ENCODE measurements at places on chromosomes 16 and 17.

- no peak for DNase-seq
Observed at GRCh38 chr16:52408191-52408845, 138.6 kb downstream of the TOX3 start.

- no peak for DNase-seq
Observed at GRCh38 chr17:75913537-75914210, 9.0 kb upstream of the MRPL38 start.

DNA sequence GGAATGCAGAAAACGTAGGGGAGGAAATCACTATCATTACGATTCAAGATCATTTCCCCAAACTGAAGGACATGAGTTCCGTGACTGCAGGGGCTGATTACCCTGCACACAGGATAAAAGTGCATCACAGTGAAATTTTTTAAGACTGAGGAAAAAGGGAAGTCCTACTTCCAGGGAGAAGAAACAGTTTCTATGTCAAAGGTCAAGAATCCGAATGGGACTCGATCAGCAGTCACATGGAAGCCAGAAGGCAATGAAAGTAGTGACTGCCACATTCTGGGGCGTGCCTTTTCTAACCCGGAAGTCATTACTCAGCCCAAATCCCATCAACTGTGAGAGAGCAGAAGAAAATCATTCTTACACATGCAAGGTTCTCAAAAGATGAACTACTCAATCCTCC, 12.1 kb downstream of the ZZEF1 start:
- no peak for DNase-seq

DNA sequence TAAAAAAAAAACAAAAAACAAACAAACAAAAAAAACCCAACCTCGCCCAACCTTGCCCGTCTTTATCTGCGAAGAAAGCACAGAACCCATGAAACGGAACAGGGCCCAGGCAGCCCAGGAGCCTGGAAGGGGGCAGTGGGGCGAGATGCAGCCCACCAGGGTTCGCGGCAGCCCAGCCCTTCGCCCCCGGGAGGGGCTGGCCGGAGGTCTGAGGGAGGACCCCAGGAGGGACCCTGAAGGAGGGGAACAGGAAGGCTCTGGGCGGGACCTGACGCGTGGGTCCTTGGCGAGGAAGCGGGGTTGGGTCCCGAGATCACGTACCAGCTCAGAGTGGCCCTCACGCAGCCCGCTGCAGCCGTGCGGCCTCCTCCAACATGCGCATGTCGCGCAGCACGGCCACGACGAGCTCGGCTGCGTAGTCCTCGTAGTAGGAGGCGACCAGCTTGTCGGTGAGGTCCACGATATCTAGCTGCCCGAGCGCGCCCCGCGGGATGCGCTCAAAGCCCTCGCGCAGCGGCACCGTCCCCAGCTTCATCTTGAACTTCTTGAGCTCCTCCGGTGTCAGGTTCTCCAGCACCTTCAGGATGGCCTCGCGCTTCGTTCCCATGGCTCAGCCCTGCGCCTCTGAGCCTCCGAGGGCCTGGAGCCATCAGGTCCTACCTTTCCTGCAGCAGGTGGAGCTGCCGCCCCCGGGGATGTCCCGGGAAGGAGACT, at the start of gene PYDC1:
PYDC1 (minus strand) TSS at position 714 of the 714 bp plus-strand sequence; CDS start at position 607, 107 bp downstream.
- DNase-seq, result no peak

- DNase-seq, result no peak
Observed at GRCh38 chr16:66703406-66704215, 7.1 kb upstream of the CMTM4 start.

- no peak for DNase-seq
Observed at GRCh38 chr17:74678541-74678940, 34.2 kb downstream of the CD300LF start.

- no peak for DNase-seq
Observed at GRCh38 chr16:86391486-86391885, 118.8 kb upstream of the FOXF1 start.

DNA sequence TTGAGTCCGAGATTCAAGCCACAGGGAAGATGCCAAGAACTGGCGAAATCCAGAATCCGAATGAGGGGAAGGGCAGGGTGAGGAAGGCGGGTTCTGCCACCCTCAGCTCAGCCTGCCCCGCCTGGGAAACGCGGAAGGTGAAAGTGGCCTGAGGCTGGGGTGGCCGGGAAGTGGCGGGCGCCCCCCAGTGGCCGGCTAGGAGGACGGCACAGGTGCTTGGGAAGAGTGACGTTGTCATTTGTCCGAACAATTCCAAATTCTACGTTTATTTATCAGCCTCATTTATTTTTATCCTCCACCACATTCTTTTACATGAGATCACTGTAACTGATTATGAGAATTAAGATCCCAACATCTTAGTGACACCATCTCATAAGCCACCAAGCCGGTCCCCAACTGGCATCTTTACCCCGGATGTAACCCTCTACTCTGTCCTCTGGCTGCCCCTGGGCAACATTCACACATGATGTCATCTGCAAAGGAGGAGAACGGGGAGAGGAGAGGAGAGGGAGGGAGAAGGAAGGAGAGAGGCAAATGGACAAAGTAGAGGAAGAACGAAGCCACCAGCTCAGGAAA, 21.3 kb downstream of the SRCIN1 start:
- DNase-seq, result peak; percentile 65

DNA sequence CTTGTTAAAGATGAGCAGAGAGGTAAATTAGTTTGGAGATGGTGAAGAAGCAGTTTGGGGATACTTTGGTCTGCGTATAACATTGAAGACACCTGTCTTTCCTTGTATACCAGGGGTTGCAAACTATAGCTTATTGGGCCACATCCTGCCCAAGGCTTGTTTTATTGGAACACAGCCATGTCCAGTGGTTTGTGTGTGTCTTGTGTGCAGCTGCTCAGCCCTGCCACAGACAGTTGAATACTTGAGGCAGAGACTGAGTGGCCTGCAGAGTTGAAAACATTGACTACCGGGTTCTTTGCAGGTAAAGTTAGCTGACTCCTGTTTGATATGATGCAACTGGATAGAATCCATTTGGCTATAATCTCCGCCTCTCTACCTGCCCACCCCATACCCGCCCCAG, 224.4 kb downstream of the PRKCA start:
- DNase-seq, result no peak

DNA sequence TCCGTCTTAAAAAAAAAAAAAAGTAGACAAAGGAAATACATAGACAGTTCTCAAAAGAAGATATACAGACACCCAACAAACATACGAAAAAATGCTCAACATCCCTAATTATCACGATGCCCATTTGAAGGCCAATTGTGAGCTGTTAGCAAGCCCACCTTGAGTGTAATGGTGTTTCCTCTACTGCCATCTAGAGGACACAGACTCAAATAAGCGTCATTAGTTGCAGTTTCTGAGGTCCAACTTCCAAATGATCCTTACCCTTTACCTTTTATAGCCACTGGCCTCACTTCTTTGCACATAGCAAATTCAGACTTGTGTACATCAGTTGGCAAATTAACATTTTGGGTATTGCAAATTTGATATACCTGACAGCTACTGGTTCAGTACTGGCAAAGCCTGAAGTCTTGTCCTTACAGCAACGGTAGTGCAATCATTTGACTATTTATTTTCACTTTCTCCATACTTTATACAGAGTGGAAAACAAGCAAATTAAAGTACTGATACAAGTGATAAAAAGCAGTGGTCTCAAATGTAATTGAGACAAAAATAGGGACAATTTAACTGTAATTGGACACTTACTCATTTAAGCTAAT, 536.3 kb upstream of the EEF2KMT start:
- no peak for DNase-seq

GRCh38 chr16:10067835-10068234, 114.4 kb downstream of the GRIN2A start:
- no peak for DNase-seq

DNA sequence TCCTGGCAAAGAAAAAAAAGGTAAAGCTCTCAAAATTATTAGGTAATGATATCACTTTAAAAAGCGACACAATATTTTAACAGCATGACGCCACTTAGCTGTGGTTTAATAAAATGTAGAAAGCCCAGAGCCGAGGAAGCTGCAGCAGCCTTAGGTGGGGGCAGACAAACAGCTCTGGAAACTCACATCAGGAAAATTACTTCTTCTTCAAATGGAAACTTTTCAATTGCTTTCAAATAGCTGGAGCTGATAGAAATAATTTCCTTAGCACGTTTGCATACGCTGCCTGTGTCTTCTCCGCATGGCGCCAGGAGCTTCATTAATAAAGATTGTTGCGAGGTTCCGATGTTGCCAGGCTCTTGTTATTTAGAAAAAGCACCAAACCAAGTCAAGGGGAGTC, 835.3 kb upstream of the EEF2KMT start:
- DNase-seq, result no peak

DNA sequence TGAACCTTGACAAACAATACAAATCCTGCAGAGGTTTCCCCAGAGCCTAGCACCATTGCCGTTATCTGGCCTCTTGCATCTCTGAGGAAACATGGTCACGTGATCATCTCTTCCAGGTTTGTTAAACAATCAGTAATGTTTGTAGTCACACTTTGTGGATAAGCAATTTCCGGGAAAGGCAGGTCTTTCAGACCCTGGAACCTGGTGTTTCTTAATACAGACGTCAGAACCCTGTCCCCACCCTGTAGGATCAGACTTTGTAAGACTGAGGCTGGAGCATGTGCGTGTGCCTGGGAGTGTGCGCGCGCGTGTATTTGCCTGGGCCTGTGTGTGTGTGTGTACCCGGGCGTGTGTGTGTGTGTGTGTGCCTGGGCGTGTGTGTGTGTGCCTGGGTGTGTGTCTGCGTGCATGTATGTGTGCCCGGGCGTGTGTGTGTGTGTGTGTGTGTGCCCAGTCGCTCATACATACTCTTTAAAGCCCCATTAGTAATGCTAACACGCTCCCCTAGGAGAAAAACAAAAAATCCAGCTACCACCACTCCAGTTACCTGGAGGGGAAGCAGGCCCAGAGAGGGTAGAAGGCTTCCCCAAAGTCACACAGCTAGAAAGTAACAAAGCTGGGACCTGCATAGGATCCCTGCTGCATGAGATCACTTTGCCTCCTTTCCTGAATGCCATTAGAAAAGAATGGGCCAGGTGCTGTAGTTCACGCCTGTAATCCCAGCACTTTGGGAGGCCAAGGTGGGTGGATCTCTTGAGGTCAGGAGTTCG, 5.3 kb downstream of the CTNS start:
- DNase-seq, result no peak

DNA sequence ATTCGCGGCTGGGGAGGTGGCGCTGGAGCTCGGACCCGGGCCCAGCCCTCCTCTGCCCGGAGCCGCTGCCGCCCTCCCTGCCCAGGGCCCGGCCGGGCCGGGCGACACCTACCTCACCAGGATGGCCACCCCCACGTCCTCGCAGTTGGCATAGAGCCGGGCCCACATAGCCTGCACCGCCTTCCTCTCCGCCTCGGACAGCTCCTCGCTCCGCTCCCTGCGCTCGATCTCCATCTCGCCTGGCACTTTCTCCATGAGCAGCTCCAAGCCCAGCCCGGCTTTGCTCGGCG, 276 bp downstream of the CYGB start:
- no peak for DNase-seq

GRCh38 chr17:40517286-40517662, 15.9 kb upstream of the TNS4 start:
- DNase-seq, result no peak

DNA sequence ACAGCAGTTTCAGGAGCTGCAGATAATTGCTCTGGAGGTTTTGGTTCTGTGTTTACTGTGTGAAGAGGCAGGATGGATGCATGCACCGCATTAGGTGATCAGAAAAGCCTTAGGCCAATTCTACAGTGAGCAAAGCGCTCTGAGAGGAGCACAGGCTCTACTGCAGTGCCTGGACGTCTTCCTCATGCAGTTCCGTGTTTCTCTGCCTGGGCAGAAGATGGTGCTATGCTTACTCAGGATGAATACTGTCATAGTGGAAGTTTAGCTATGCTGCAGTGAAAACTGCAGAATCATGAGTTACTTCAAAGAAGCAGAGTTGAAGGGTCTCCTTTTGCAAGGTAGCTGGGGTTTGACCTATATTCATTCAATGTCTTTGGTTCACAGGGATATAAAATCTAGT, 1012.4 kb downstream of the KCNJ18 start:
- no peak for DNase-seq

- no peak for DNase-seq
Observed at GRCh38 chr17:45975640-45976295, 23.3 kb upstream of the STH start.

DNA sequence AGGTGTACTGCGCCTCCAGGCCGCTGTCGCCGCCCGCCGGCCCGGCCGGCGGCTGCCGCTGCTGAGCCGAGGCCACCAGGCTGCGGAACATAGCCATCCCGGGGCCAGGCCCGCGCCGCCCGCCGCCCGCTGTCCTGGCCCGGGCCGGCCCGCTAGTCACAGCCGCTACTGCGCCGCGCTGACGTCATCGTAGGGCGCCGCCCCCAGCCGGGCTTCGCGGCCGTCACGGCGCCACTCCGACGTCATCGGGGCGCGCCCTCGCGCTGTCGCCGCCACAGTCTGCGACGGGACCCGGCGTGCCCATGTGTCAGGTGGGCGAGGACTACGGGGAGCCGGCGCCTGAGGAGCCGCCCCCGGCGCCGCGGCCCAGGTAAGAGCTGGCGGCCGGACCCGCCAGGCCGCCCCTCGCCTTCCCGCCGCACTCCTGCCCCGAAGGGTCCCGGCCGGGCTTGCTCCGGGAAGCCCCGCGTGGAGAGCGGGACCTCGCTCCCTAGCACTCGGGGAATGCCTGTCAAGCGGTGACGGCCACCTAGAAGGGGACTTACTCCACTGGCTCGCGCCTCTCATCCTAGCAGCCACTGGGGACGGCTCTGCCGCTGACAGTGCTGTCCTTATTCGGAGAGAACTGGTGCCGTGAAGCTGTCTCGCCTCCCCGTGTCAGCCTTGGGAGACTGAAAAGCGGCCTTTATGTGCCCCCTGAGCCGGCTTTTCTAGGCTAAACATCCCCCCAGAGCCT, at the start of the genes CTU2 and RNF166:
CTU2 (plus strand) TSS at position 275 of the 736 bp plus-strand sequence; CDS start at position 303, 28 bp downstream.
RNF166 (minus strand) TSS at position 180 of the 736 bp plus-strand sequence; CDS start at position 97, 83 bp downstream.
- peak; percentile 91 for DNase-seq

DNA sequence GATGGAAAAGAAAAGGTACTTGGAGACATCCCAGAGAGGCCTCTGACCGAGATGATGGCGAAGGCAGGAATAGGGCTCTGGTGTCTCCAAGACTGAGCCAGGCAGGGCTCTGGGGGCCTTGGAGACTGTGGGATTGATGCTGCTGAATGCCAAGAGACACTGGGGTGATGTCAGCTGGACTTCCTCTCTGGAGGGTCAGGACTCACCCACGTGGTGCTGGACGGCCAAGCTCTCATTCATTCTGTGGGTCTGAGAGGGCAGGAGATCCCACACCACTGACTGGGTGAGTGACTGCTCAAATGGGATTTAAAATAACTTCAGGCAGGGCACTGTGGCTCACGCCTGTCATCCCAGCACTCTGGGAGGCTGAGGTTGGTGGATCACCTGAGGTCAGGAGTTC, 64.8 kb downstream of the NT5M start:
- no peak for DNase-seq

DNA sequence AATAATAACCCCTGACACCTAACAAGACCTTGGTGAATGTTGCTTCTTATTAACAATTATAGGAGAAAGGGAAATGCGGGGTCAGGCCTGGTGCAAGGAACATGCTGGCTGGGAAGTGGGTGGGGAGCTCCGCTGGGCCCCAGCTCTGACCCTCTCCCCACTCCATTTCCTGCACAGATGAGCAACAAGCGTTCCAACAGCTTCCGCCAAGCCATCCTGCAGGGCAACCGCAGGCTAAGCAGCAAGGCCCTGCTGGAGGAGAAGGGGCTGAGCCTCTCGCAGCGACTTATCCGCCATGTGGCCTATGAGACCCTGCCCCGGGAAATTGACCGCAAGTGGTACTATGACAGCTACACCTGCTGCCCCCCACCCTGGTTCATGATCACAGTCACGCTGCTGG, 23.0 kb downstream of the RHBDL3 start:
- DNase-seq, result no peak

All from CD4-positive, alpha-beta T cell treated with Interleukin-1 beta for 1 hour (primary cell).